ENCODE measurements at places on chromosomes 6 and 20. TPM values are rescaled to one million over a fixed set of nuclear protein-coding genes. Genes with fewer than 3 reads are reported as not detected.
A peak's percentile ranks its signal among the peaks of the same experiment; 100 is the strongest.

DNA sequence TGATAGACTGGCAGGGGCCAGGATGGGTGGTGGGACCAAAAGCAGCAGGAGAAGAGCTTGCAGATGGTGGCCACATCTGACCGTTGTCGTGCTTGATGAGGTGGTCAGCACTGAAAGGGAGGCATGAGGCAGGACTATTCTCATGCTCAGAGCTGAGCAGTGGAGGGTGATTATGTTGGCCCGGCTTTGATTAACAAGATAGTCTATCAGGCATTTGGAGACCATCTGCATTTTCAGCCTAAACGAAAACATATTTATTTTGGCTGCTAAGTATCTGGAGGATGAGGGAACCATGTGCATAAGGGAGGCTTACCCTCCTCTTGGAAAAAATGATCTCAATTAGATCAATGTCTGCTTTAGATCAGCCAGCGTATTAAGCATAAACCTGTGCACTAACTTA, 141.6 kb upstream of the KCNK16 start:
- DNase-seq, result no peak

- DNase-seq, result peak; percentile 99
Observed at GRCh38 chr20:49724408-49725223, 10.9 kb upstream of the B4GALT5 start.

GRCh38 chr20:43563429-43563828, 4.6 kb downstream of the SGK2 start:
- no peak for DNase-seq

DNA sequence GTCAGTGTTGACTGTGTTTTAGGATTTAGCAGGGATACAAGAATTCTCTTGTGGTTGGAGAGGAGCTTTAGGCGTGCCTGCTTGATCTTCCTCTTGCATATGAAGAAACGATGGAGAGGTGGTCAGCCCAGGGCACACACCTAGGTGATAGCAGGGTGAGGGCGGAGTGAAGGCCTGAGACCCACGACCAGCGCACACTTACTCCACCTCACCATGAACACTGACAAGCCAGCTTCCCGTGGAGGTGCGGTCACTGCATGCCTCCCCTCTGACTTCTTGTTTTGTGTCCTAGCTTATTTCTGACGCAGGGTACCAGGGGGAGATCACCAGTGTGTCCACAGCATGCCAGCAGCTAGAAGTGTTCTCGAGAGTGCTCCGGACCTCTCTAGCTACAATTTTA, 8.1 kb downstream of the NELFCD start:
- no peak for DNase-seq

GRCh38 chr6:157645201-157645795, 177.7 kb upstream of the SNX9 start:
- no peak for DNase-seq

GRCh38 chr6:70254784-70255183, 48.1 kb downstream of the COL9A1 start:
- DNase-seq, result no peak

GRCh38 chr6:3077430-3077829, 9.1 kb downstream of the RIPK1 start:
- no peak for DNase-seq

DNA sequence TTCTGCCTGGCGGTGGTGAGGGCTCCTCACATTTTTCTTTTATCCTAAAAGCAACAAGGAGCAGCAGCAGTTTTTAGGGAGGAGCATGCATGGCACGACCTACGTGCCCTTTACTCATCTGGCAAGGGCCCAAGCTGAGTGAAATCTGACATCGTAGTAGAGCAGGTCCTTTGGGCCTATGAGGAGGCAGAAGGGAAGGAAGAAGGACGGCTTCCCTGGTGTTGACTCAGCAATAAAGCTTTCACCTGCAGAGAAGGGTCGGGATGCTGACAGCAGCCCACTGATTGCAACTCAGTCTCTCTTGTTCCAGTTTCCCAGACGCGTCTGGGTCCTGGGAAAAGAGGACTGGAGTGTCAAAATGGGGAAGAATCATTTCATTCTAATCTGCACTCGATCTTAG, 409.1 kb upstream of the AGPAT4 start:
- no peak for DNase-seq

DNA sequence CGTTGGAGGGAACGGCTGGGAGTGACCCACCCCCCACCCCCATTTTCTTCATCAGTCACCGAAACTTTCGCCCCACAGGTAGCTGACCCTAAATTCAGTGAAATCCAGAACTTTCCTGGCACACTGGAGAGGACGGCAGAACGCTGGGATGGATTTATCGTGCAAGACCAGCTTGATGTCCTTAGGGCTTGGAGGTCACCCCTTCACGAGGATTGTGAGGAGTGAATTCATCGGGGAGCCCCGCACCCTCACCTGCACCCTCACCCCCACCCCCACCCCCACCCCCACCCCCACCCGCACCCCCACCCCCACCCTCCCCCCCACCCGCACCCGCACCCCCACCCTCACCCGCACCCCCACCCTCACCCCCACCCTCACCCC, 13.3 kb upstream of the TCFL5 start:
- no peak for DNase-seq

GRCh38 chr6:14474816-14475215, 357.2 kb downstream of the CD83 start:
- DNase-seq, result no peak

DNA sequence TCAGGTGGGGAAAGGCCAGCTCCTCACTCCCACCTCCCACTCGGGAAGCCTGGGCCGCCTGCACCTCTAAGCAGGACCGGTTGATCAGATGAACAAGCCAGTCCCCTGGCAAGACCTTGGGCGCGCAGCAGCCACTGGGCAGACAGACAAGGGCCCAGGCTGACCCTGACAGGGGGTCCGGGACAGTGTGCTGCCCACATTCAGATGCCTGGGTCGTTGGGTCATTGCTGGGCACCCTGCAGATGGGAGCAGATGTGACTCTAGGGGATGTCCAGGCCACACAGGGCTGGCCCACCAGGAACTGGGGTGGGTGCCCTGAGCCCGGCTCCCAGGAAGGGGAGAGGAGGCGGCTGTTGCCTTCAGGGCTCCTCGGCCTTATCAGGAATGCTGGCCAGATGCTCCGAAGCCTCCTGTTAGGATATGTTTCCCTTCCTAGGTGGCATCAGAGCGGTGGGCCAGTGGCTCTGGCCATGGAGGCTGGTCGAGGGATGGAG, 17.3 kb upstream of the FRMD1 start:
- DNase-seq, result no peak

GRCh38 chr6:5343998-5344397, 82.7 kb downstream of the FARS2 start:
- DNase-seq, result no peak

GRCh38 chr6:41181566-41181965, 18.6 kb upstream of the TREM2 start:
- DNase-seq, result no peak

DNA sequence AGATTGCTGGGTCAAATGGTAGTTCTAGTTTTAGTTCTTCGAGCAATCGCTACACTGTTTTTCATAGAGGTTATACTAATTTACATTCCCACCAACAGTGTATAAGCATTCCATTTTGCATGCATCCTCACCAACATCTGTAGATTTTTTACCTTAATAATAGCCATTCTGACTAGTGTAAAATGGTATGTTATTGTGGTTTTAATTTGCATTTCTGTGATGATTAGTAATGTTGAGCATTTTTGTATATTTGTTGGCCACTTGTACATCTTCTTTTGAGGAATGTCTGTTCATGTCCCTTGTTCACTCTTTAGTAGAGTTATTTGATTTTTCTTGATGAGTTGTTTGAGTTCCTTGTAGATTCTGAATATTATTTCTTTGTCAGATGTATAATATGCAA, 236.2 kb downstream of the GRM1 start:
- no peak for DNase-seq

DNA sequence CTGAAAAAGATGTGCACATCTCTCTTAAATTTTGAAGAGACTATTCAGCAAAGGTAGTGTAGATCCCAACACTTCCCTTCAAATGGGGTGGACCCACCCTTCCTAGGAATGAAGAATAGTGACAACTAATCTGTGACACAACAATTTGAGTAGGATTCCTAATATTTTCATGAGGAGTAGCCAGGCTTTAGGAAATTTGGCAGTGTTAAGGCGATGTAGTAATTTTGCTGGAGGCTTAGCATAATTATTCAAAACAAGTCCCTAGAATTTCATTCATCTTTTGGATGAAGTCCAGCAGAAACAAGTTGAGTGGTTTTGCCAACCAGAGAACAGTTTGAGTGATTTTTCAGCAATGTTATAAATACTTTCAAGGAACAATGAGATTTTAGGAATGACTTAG, 52.4 kb downstream of the ELOVL4 start:
- no peak for DNase-seq

DNA sequence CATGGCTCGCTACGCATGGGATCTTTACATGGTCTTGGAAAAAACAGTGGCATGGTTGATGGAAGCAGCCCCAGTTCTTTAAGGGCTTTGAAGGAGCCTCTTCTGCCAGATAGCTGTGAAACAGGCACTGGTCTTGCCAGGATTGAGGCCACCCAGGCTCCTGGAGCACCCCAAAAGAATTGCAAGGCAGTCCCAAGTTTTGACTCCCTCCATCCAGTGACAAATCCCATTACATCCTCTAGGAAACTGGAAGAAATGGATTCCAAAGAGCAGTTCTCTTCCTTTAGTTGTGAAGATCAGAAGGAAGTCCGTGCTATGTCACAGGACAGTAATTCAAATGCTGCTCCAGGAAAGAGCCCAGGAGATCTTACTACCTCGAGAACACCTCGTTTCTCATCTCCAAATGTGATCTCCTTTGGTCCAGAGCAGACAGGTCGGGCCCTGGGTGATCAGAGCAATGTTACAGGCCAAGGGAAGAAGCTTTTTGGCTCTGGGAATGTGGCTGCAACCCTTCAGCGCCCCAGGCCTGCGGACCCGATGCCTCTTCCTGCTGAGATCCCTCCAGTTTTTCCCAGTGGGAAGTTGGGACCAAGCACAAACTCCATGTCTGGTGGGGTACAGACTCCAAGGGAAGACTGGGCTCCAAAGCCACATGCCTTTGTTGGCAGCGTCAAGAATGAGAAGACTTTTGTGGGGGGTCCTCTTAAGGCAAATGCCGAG, 78.2 kb downstream of the ASXL1 start:
- no peak for DNase-seq

GRCh38 chr20:53903652-53903987, 166.8 kb downstream of the BCAS1 start:
- no peak for DNase-seq

DNA sequence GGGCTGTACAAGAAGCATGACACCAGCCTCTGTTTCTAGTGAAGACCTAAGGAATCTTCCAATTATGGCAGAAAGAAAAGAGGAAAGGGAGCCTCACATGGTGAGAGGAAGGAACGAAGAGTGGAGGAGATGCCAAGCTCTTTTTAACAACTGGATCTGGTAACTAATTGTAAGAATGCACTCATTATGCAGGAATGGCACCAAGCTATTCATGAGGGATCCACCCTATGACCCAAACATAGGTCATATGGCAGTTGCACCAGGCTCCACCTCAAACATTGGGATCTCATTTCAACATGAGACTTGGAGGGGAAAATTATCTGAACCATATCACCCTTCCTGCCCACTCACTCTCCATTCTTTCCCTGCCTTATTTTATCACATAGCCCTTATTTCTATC, 496.0 kb upstream of the SPTLC3 start:
- DNase-seq, result no peak

SRSF12 gene
- total RNA-seq, result not detected

ZNF165 gene
- 10.5 TPM for total RNA-seq

RIPPLY2 gene
- total RNA-seq, result not detected

HSPA1L gene
- total RNA-seq, result 2.6 TPM

SNX21 gene
- 13.3 TPM for total RNA-seq

C6orf163 gene
- 2.0 TPM for total RNA-seq

BPIFA1 gene
- total RNA-seq, result not detected

SNX3 gene
- 102 TPM for total RNA-seq

All from PC-9 (cell line).